CD4-positive, alpha-beta T cell treated with Interleukin-6 for 4 hours (primary cell): ENCODE measurements at places on chromosomes 3 and 15.
A peak's percentile ranks its signal among the peaks of the same experiment; 100 is the strongest.

DNA sequence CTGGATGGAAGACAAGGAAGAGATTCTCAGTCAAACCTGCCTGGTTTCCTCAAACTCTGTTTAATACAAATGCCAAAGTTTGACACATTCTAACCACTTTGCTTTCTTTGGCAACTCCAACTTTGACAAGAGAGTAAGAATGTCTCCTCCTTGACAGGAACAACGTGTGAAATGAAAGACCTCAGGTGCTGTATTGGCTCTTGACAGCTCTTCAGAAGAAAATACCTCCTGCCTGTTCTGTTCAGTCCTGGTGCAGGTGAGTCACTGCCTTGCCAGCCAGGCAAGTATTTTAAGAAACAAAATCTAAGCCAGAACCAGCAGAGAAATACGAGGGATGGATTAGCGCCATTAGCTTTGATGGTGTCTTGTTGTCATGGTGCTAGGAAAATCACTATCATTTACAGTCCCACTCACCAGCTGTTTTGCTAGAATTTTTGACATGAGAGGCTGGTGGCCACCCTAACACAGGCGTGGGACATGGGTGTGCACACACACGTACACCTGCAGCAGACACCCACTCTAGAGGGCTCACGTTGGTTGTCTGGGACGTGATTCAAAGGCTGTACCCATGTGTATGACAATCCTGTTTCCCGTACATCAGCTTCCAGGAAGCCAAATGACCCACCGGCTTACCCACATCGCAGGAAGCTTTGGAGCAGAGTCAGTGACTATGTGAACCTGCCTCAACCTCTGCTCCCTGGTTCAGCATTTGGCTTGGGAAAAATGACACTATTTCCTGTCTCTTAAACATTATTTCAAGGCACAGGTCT is 60.4 kb downstream of the CCNL1 start:
- DNase-seq = no peak

DNA sequence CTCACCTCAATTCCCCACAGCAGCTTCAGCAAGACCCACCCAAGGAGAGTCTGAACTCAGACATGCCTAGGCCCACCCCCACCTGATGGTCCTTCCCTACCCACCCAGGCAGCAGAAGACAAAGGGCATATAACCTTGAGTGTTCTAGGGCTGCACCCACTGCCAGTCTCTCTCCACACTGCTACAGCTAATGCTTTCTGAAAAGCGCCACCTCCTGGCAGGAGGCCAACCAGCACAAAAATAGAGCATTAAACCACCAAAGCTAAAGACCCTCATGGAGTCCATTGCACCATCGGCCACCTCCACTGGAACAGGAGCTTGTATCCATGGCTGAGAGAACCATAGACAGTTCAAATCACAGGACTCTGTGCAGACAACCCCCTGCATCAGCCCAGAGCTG is 11.3 kb upstream of the RPL39L start:
- peak; percentile 76 for DNase-seq

DNA sequence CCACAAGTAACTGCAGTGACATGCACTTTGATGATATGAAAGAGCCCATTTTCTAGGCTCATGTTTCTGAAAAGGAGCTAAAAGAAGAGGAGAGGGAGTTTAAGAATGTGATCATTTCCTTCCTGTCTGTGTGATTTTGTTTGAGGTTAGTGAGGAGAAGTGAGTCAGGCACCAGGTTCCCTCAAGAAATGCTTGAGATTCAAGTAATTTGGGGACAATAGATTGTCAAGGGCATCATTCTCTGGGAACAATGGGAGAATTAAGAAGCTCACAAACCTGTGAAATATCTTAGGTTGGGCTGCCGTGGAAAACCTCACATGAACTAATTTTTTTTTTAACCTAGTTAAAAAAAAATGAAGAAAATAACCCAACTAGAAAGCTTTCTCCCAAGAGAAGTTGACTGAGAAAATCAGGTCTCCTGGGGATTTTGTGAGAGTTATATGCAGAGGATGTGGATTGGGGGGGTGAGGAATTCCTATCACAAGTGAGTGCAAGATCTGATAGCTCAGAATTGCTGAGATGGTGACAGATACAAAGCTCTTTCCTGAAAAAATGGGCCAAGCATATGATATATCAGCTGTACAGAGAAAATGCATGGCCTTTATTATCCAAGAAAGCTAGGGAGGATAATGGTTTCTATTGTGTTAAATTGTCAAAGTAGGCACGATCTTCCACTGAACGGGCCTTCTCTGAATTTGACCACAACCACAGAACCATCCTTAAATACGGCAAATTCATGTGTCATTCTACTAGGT is 203.3 kb downstream of the FEZF2 start:
- no peak for DNase-seq

DNA sequence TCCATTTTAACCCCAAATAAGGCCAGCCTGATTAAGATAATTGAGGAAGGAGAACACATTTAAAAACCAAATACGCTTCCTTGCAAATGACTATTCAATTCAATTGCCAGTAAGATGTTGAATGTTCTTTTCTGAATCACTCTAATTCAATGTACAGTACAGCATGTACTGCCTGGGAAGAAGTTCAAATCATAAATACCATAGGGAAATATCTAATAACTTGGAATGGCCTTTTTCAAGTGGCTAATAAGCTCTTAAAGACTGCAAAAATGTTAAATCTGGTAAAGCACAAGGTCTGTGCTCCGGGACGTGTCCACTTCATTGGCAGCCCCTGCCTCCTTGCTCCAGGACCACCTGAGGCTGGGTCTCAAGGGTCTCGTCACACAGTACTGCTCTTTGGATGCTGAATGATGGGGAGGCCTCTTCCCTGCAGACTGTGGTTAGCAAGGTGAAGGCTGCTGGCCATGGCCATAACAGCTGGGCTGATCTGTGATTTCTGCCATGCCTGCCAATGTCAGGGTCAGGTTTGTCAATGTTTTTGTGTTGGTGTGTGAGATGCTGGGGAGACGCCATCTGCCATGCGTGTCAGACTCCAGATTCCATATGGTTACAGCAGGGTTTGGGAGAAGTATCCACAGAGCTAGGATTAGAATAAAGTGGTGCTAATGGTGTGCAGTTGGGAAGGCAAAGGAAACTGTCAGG is 300.5 kb downstream of the ADAMTS17 start:
- no peak for DNase-seq

- DNase-seq = no peak
Observed at GRCh38 chr3:129046037-129046731, 14.4 kb upstream of the GP9 start.

GRCh38 chr3:146834917-146835316 is 229.8 kb upstream of the PLSCR5 start:
- no peak for DNase-seq

DNA sequence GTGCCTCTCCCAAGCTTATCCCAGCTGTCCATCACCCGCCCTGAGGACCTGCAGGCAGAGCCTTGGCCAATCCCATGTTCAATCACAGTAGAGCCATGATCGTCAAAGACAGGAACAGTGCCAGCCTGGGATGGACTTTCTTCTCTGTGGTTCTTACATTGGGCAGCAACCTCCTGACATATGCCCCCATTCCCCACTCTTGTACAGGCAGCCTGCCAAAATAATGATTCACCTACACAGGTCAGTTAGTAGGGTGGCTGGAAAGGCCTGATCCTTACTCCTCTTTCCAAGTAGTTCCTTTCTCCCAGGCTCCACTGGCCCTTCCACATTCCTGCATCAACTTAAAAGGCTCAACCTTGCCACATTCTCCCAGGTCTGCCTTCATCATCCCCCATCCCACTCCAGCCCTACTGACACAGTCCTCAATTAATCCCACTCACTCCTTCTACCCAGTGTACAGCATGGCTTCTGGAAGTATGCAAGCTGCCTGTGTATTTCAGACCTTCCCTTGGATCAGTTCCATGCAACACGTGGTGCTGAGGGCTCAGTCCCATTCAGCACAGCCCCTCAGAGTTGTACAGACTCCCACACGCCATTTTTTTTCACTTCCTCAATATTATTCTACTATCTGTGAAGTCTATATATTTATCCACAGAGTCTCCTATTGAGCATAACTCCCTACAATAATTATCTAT is 189.8 kb downstream of the NTRK3 start:
- DNase-seq = no peak

GRCh38 chr3:115857518-115858136 is 234.3 kb downstream of the GAP43 start:
- DNase-seq = no peak

- no peak for DNase-seq
Observed at GRCh38 chr3:28860307-28860706, 420.6 kb upstream of the RBMS3 start.

- no peak for DNase-seq
Observed at GRCh38 chr3:68988740-68989139, 24.7 kb downstream of the EOGT start.

DNA sequence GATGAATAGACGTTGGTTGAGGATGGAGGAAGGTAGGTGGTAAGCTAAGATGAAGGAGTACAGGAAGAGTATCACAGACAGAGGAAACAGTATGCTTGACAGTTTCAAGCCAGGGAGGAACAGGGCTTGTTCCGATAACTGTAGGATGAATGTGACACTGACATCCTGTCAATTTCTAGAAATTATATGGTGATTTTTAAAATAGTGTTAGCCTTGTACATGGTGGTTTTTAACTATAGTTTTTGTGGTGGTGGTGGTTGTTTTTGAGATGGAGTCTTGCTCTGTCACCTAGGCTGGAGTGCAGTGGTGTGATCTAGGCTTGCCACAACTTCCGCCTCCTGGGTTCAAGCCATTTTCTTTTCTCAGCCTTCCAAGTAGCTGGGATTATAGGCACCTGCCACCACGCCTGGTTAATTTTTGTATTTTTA is 92.8 kb downstream of the FNDC3B start:
- no peak for DNase-seq

DNA sequence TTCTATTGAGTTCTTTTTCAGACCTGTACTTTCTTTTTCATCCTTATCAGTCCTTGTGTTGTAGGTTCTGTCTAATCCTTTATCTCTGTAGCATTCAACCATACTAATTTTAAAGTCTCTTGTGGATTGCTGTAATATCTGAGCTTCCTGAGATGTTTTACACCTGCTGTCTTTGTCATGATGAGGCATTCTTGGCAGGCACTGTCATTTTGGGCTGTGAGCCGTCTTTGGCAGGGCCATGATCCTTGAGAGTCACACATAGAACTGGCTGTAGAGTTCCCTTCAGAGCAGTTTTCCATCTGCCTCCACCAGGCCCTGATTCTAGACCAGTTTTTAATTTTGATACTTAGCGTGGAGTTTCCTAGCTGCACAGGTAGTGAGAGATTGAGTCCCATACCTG is 6.7 kb downstream of the EFCC1 start:
- DNase-seq = no peak

GRCh38 chr3:54443561-54444161 is 321.3 kb downstream of the CACNA2D3 start:
- DNase-seq = no peak

DNA sequence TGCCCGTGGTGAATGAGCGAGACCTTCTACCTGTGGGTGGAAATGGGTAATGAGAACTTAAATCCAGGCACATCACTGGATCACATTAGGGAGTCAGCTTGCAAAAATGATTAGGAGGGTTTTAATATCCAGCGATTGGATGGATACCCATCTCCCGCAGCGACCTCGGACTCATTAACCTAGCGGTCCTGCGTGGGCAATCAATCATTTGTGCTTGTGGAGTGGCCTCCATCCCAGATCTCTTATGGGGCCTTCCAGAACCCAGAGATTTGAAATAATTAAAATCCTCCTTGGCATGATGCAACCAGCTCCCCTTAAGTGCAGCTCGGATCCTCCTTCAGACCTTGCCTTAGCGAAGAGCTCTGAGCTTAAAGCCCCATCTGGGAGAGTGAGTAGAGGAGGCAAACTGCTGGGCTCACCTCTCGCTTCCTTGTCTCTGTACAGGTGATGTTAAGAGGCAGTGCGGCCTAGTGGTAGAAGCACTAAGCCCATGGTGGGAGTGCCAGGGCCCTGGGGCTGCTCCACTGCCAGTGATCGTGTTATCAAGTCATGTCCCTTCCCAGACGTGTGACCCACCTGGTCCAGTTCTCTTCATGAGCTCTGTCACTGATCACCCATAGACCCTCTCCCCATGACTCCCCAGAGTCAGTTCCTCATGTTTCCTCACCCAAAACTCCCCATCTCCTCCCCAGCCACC is 285.2 kb upstream of the TLE3 start:
- no peak for DNase-seq

DNA sequence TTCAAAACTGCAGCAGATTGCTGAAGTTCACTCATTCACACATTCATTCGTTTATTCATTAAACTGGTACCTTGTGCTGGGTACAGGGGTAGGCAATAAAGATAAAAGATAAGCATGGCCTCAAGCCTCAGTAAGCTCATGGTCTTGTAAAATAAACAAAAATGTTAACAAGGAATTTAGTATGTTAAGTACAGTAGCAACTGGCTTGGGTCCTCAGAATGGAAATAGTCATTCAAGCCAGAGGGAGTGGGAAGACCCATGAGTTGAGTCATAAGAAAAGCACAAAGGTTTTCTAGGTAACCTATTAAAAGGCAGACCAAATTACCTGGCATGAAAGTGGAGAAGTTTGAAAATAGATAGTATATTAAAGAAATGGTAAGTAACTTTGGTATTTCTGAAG is 163.3 kb downstream of the CDIN1 start:
- DNase-seq = no peak
